ENCODE measurements at places on chromosomes 6 and 20.

DNA sequence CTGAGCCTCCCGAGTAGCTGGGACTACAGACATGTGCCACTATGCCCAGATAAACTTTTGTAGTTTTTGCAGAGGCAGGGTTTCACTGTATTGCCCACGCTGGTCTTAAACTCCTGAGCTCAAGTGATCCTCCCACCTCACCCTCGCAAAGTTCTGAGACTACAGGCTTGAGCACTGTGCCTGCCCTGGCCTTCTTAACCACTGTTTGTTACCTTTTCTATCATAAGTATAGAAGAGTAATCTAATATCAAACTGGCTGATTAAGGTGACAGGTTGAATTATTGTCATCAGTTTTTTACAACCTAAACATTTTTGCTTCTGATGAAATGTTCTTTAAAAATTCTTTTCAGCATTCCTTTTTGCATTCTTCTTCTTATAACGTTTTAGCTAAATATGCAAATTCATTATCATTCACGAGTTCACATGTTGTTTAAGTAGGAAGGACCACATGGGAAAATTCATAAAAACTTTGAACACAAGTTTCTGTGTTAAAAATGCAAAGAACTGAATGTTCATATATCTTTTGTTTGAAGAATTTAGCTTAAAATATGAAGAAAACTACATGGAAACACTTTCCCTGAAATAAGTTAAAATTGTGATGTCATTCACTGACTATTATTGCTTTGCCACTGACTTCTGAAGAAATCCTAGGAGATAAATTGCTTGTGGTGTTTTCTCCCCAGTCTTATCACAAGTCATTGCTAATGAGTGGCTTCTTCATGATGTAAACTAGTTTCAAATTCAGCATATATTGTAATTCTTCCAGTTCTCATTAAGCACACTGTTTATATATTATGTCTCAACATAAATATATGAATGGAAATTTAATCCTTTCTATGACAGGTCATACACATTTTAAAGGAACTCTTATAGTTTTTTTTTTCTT is 106.7 kb downstream of the ADGRB3 start:
- DNase-seq = no peak

DNA sequence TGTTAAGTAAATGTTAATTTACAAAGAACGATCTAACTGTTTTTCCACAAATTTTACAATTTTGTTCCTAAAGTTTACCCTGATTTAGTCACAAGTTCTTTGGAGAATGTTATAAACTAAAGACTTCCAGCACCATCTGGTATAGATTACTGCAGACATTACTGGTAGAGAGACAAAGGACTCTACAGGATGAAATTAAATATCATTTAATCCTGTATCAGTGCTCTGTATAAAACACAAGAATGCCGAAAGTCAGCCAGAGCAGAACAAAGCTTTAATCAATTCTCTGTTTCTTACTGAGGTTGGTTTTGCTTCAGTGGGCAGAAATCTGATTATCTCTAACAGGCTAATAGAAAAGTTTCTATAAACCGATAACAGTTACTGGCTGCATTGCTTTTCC is 763.6 kb downstream of the TENT5A start:
- no peak for DNase-seq

GRCh38 chr20:46803123-46804020 is 91.3 kb upstream of the EYA2 start:
- no peak for DNase-seq

DNA sequence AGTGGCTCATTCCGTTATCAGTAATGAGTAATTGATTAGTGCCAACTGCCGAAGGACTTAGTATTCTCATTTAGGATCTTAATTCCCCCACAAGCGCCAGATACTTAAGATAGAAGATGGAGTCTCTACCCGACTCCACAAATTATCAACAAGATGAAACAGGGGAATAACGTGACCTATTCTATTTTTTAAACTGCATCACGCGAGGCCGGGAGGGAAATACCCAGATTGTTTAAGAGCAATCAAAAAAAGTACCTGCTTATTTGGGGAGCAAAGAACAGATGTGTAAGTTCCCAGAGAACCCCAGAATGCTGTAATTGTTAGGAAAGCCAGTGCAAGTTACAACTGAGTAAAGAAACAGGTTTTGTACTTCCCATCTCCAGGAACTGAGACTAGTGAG is 1.1 kb upstream of the MAP3K5 start:
- DNase-seq = no peak

GRCh38 chr6:131765081-131765803 is 42.6 kb upstream of the ENPP1 start:
- no peak for DNase-seq

DNA sequence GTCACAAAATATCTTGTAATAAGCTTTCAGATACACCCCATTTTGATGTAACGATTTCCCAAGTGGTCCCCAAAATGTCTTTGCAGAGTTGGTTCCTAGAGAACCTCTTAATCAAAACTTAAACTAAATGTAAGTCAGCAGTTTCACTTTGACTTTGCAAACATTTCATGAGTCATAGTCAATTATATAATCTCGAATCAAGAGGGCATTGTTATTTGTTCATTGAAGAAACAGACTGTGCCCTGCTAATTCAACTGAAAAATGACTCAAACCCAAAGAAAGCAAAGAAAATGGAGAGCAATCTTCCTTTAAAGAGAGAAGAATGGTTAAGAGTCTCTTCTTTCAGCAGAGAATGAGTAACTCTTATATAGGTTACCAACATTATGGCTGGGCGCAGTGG is 58.3 kb downstream of the IPCEF1 start:
- no peak for DNase-seq

DNA sequence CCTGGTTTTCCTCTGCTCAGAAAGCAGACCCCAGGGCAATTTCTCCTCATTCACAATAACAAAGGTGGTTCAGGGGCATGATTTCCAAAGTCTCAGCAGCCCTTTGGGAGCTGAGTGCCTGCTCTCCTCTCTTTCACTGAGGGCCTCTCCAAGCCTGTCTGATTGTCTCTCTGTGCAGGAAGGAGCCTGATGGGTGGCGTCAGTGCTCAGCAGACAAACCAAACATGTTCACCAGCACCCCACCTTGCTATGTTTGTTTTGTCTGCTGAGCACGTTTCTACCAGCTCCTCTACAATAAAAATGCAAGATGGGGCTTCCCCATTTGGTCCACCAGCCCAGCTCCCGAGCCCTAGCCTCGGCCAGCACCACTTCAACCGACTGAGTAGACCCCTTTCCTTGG is 25.4 kb upstream of the TCP11 start:
- no peak for DNase-seq

DNA sequence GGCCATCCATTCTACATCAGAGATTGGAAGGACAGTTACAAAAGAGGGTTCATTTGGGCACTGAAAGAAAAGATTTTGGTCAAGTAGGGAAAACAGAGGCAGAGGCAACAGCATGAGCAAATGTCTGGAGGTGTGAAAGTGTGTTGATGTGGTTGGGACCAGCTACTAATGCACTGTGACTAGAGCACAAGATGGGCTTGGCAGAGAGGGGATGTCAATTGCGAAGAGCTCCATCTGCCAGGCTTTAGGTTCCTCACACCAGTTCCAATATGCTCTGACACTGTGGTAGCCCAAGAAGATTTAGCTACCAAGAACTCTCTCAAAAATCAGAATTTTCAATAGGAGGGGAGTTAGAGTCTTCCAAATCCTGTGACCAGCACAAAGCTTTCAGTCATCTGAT is 42.1 kb downstream of the TRAF3IP2 start:
- DNase-seq = no peak

GRCh38 chr6:123215211-123215610 is 219.2 kb downstream of the CLVS2 start:
- no peak for DNase-seq

- DNase-seq = no peak
These were observed 203.2 kb upstream of the SMLR1 start for GRCh38 chr6:130624046-130624445.

- no peak for DNase-seq
These were observed 31.4 kb downstream of the NHSL1 start for GRCh38 chr6:138467901-138468300.

DNA sequence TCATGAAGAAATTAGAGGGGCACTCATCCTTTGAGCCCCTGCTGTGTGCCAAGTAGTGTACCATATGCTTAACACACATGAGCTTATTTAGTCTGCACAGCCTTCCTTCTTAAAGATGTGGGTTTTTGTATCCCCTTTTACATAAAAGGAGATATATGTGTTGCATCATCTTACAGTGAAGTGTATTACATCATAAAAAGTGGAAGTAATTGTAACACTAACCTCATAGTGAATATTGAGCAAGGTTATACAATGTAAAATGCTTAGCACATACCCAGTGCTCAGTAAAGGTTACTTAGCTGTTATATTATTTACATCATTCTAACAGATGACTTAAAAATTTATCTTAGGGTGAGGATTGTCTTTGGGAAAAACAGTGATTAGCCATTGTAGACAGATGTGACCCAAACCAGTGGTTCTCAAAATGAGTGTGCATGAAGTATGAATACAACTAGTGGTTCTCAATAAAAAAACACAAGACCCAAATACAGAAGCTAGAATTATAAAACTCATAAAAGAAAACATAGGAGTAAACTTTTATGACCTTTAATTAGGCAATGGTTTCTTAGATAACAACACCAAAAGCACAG is 3.8 kb upstream of the PIGU start:
- DNase-seq = no peak

- DNase-seq = no peak
These were observed 1.2 kb downstream of the ISM1 start for GRCh38 chr20:13222319-13222716.

DNA sequence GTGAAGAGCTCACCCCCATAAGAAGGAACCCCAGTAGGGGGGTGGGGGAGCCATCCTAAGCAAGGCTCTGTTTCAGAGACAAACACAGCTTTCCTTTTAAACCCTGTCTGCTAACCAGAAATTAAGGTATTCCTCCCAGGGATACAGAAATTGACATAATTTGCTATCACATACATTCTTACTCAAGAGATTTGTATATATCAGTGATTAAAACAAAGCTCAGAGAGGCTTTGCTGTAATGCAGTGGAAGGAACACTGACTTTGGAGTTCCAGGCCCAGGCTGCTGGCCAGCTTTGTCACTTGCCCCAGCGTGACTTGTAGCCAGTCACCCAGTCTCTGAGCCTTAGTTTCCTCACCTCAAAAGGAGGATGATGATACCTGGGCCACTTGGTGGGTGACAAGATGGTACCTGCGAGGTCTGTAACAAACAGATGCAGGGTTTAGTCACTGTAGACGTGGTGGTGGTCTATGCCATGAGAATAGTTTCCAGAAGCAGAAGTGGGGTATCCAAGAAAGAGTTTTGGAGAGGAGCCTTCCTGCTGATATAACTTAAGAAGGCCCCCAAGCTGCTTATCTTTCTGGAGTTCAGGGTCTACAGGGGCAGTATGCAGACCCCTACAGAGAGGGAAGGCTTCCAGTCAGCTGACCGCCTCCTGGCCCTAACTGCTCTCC is 3.2 kb upstream of the FOXF2 start:
- no peak for DNase-seq

GRCh38 chr6:68633281-68633971 is 1.7 kb upstream of the ADGRB3 start:
- DNase-seq = no peak

DNA sequence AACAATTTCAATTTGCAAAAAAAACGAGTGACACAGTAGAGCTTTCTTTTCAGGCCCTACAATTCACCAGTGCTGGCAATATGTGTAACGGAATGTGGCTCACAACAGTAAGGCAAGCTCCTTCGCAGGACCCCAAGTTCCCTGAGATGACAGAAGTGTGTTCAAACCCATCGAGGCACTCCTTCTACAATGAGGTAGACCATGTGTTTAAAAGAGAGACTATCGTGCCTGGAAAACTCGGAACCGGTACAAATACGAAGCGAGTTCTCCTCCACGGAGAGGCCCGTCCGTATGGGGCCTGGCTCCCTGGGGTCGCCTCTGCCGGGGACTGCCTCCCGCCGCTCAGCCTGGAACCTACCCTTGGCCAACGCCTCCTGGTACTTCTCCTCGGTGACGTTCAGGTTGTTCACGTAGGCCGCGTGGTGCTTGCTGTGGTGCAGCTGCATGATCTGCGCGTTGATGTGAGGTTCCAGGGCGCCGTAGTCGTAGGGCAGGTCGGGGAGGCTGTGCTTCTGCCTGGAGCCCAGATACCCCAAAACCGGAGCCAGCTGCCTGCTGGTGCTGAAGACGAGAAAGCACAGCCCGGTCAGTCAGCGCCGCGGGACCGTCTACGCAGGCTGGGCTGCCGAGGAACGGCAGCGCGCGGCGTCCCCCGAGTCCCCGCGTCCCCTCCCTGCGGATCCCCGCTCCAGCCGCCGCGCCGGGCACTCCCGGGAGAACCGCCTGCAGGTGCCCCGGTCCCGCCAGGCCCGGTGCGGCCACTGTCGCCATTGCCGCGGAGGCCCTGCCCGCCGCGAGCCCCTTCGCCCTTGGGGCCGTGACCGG is 526 bp downstream of the SOD2 start:
- DNase-seq = no peak

GRCh38 chr6:135530113-135530512 is 32.6 kb upstream of the AHI1 start:
- DNase-seq = no peak

Data from AG09319 (cell line).